ENCODE measurements at places on chromosomes 2 and 18.
A peak's percentile ranks its signal among the peaks of the same experiment; 100 is the strongest.

- no peak for DNase-seq
Measured at GRCh38 chr2:238761868-238762267, 86.0 kb upstream of the TWIST2 start.

DNA sequence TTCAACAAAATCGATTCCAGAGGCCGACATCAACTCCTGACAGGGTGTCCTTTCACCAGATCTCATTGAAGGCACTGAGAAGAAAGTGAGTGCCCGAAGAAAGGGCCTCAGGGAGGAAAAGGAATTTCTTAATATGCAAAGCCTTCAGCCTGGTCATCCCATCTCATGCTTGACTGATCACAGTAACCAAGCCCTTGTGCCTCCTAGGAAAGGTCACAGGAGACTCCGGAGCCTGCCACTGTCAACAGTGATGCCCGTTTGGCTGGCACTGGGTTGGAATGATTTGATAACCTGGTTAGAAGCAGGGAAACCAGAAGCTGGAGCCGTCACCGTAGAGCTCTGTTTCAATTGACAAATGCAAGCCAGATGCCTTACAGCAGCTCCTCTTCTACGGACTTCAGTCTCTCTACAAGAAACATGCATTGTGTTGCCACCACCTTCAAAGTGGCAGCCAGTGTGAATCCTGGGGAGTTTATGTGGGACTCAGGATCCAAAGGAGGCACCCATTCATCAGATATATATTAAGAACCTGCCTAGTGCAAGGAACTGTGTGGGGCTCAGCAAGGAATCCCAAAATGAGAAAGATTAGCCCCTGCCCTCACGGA lies 24.6 kb downstream of the COX7A2L start:
- no peak for DNase-seq

DNA sequence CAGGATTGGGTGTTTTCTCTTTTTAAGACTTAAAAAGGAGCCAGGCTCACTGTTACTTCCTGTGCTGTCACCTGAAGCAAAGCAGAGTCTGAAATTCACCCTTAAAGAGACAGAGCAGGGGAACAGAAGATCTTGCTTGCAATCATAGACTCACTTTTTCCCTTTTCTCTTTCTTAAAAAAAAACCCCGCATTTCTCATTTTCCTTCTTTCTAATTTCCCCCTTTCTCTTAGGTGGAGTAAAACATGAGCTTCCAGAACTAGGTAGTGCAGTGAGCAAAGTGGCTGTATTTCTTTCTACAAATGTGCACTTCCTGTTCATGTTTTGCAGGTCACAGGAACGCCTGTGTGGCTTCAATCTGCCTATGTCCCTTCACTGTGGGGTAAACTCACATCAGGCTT lies 381.2 kb downstream of the LPIN1 start:
- no peak for DNase-seq

GRCh38 chr2:158685646-158686045 lies 109.5 kb upstream of the DAPL1 start:
- no peak for DNase-seq

DNA sequence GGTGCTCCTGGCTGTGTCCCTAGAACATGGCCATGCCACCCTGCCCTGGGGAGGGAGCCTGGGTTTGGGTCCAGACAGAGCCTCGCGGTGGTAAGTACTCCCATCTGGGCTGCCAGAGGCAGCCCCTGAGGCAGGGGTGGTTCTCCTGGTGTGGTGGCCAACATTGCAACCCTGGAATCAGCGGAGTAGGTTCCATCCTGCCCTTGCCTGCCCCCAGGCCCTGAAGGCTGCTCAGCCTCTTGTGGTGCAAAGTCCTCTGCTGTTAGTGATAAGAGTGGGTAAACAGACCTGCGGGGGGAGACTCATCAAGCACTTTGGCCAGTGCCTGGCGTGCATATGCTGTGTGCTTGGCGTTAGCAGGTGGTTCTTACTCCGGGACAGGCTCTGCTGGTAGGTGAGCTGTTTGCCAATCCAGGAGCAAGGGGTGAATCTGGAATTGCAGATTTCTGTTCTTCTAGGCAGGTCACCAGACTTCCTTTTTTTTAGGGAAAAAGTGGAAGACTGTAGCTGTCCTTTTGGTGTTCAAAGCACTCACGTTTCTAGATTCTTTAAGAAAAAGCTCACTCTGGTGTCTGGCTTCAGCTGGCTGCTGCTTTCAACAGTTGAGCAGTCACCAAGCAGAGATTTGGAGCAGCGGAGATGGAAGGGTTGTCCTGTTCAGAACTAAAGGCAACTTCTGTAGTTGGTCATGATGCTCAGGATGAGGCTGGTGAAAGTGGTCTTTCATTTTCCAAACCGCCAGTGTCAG lies 3.2 kb downstream of the CNNM3 start:
- no peak for DNase-seq

- DNase-seq: no peak
Measured at GRCh38 chr18:21386523-21387240, 144.7 kb downstream of the GREB1L start.

- DNase-seq: no peak
Measured at GRCh38 chr2:86420913-86421312, 20.3 kb upstream of the KDM3A start.

DNA sequence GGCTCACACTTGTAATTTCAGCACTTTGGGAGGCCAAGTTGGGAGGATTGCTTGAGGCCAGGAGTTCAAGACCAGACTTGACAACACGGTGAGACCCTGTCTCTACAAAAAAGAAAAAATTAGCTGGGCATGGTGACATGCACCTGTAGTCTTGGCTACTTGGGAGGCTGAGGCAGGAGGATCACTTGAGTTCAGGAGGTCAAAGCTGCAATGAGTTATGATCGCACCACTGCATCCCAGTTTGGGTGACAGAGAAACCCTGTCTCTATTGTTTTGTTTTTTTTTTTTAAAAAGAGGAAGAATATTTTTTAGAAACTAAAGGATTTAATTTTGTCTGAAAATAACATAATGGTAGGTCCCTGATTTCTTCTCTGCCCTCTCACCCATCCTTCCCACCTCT lies 79.4 kb upstream of the TMEM200C start:
- DNase-seq: no peak

DNA sequence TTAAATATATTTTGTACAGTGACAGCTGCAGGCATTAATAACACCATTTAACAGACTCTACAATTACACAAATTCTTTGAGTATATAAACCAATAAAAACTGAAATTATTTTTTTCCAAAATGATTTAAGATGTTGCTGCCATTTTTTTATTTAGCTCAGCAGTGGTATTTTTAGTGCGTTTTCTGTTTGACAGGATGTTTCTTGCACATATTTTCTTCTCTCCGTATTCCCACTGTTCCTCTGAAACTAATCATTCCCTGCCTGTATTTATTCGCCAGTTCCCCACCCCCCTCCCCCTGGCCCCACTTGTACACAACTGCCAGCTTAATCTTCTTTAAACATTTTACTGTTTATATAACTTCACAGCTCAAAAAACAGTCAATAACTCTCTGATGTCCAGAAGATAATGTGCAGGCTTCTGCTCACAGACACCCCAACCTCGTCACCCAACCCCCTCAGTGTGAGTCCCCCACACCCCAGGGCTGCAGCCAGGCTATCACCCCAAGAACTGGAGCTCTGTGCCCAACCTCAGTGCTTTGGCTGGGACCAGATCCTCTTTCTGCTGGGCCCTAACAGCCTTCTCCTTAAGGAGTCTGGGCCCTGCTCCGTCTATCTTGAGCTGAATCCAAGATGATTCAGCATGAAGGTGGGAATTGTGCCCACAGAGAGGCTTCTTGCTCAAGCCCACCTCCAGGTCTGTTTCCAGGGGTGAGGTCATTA lies 41.6 kb upstream of the MAP4K4 start:
- no peak for DNase-seq

DNA sequence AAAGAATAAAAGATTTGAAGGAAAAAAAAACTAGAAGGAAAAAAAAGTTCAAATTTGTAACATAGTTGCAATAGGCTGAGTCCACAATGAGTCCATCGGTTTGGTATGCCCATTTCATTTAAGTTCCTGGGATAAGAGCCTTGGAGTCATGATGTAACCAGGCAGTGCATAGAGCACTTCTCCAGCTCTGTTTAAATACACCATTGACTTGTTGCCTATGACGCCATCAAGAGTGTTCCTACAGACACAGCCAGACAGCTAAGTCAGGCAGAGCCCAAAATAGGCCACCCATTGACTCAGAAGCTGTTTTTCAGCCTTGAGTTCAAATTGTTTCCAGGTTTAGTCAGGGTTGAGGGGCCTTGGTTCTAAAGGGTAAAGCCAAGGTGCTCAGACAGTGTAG lies 44.9 kb downstream of the SOCS6 start:
- no peak for DNase-seq

DNA sequence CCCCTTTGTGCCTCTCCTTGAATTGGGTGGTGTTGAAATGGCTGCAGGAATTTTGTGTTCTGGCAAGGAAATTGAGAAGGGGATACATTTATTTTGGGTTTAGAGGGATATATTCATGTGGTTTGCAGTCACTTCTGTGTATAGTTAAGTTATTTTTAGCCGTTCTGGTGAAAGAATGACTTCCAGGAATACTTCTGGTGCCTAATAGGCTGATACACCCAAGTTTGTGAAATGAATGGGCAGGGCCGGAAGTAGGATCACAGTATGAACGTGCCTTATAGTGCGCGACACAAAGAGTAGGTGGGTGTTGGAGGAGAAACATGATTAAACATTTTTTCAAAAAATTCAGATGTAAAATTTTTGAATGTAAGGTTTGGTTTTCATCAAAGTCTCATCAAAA lies 168.6 kb upstream of the ATP5MC3 start:
- no peak for DNase-seq

GRCh38 chr2:224723586-224724217 lies 7.5 kb upstream of the CCDC195 start:
- no peak for DNase-seq

DNA sequence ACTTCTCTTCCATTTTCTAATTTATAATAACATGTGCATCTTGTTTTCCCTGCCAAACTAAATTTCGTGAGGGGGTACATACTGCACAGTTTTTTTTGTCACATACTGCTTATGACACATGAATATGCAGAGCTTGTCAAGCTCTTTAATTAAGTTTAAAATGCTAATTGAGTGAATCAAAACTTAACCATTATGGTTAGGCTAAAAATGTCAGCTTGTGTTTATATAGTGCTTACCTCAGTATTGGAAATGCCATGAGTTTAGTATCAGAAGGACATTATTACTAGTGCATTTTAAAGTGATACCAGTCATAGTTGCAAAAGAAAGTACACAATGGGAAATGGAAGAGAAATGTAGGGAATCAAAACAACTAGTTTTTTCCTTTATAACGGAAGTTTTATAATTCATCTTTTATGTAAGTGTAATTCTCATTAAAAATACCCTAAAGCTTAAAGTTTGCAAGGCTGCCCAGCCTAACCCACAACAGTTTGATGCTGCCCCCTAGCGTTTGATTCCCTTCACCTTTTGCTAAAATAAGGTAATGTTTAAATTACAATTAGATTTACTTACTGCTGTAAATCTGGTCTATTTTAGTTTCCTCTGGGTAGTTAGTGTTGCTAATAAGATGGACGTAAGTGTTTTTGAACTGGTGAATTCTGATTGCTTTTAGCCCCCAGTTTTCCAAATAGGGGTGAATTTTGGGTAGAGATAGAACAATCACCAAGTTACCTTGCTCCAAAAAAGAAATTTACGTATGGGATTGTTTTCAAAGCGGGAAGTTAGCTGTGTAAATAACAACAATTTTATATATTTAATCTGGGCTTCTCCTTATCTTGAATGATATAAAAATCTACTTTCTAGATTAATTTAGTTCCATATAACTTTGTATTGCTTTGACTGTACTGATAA lies 3.2 kb downstream of the SLC39A10 start:
- DNase-seq: peak; percentile 72

DNA sequence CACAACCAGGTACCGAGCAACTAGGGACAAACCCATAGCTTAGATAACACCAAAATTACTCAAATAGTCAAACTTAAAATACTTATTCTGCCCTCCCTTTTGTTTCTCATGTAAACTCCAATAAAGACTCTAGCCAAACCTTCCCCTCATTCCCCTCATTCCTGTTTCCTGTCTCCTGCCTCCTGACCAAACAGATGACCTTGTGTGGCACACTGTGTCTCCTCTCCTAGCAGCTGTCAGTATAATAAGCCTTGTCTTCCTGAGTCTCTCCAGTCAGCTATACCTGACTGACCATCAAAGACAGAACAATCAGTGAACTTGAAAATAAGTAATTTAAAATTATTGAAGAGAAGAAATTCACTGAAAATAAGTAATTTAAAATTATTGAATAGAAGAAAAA lies 14.3 kb downstream of the SULT1C4 start:
- no peak for DNase-seq

All from stimulated activated CD8-positive, alpha-beta memory T cell treated with anti-CD3 and anti-CD28 coated beads, Interleukin-4, amount 100 ng/mL, for 1 hour (primary cell).